CMK (cell line): ENCODE measurements at places on chromosomes 3 and 15.

DNA sequence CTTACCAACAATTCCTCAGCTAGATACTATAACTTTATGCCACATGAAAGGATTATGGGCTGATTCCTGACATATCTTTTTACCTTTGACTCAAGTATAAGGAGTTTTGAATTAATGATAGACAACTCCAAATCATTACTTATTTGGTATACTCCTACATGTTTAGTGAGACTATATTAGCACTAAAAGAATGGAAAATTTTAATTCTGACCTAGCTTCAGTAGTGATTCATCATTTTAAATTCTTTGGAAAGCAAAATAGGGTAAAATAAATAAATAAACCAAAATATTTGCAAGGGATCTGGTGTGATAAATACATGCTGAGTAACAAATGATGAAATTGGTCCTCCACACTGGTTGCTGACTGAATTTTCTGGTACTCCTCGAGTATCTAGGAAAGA is 42.3 kb upstream of the VGLL3 start:
- DNase-seq, result no peak

DNA sequence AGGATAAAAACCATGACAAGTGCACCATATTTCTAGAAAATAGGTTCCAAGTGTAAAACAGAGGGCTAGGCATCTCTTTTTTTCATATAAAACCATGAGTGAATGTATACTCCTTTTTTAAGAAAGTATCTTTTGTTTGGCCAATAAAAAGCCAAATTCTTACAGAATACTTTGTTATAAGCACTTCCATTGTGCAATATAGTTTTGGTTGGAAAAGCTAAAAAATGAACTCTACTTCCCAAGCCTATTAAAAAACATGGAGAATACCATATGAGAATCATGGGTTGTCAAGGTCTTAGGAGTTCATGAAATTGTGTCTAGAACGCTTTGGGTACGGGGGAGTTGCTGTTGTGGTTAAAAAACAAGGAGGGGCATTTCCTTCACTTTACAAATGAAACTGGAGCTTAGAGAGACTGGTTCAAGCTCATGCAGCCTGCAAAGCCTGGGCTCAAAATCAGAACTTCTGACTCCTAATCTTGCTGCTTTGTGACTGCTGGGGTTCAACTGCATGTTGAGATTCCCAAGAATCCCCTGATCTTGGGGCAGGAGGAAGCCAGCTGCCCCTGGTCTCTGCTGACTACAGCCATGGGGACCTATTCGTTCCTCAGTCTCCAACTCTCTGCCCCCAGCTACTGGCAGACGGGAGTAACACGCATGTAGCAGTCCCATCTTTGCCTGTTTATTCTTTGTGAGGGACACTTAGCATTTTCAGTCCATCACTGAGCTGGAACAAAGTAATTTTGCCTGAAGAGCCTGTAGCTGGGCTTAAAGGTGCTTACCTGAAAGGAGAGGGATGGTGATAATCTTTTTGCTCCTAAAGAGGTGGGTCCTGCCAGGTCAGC is 229.1 kb downstream of the CHST2 start:
- DNase-seq, result no peak

- no peak for DNase-seq
Measured at GRCh38 chr3:141313093-141313683, 55.1 kb upstream of the ZBTB38 start.

DNA sequence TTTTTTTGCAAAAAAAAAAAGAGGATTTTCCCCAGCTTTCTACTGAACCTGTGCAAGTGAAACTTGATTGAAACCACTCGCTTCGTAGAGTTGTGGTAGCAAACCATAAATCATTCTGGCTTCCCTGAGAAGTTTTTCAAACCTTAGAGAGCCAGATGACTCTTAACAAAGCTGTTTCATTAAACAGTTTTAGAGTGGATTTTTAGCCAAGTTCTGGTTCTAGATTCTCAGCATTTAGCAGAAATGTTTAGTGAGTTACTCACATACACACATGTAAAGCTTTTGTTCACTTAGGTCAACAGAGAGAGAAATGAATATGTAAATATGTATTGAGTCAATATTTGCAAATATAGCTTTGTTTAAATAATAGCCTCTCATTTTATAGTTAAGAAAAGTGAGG is 18.1 kb upstream of the CCR9 start:
- DNase-seq, result no peak

- no peak for DNase-seq
Measured at GRCh38 chr3:61250784-61251173, 473 bp downstream of the FHIT start.

DNA sequence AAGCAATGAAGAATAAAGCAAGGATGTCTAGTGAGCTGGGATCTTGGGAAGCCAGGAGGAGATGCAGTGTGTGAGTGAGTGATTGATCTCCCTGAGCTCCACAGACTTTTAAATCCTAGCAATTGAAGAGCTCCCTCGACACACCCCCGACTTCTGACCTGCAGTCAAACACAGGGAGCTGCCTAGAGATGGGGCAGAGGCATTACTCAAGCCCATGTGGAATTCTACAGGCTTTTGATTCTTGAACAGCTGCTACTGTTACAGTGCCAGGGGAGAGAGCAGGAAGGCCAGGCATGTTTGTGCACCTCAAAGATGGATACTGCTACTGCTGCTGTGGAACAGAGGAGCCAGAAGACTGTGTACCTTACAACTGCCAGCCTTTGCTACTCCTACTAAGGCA is 1403.1 kb upstream of the ALCAM start:
- no peak for DNase-seq

- no peak for DNase-seq
Measured at GRCh38 chr15:92142242-92143232, 251.1 kb upstream of the ST8SIA2 start.

- DNase-seq, result no peak
Measured at GRCh38 chr3:108527109-108527508, 16.7 kb upstream of the MYH15 start.

- no peak for DNase-seq
Measured at GRCh38 chr15:51382787-51383186, 41.3 kb downstream of the GLDN start.

DNA sequence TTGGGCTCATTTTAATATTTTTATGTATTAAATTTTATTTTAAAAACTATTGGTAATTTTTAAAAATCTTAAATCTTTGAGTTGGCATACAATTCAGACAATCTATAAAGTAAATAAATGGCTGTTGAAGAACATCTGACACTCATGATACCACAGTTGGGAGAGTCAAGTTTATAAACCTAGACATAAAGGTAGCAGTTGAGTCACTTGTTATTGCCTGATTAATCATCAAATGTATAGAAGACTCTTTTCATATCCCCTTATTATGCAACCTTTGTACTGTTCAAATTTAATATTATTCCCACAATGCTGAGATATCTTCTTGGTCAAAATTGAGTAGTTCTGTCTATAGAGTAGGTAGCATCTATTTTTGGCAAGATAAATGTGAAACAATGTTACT is 19.6 kb downstream of the PAQR9 start:
- no peak for DNase-seq

DNA sequence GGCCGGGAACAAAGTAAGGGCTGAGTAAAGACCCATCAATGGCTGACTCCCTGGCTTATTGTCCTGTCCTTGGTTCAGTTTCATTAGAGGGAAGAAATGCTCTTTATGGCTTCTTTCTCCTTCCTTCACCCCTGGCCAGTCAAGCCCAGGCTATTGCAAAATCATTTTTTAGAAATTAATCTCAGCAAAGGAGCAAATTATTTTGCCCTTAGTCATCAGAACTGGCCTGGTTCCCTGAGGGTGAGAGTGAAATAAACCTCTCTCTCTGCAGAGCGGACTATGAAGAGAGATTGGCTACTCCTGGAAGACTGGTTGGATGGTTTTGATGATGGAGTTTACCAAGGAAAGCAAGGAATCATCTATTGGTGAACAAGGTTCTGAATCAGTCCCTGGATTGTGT is 52.7 kb upstream of the OXTR start:
- DNase-seq, result no peak

DNA sequence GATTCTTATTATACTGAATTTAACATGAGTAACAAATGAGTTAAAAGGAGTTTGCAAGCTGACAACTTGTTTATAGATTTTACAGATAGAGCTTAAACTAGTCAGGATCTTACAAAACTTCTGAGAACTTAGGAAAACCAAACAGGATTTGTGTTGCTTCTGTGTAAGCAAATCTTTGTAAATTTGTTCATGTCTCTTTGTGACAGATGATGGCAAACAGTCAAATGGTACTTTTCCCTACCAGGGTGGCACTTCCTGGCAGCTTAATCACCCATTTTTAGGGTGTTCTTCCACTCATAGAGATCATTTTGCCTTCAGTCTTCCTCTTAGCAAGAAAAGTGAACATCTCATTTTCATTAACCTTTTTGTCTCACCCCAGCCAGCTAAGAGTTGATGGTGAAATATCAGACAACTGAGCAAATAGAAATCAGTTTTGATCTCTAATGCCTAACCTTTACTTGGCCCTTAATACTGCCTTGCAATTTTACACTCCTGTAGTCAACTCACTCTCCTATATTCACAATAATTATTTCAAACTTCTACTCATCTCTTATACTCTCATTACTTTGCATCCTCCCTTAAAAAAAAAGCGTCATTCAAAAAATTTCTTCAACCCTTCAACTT is 23.7 kb upstream of the NECTIN3 start:
- DNase-seq, result no peak

- DNase-seq, result no peak
Measured at GRCh38 chr3:74443102-74443501, 171.4 kb downstream of the CNTN3 start.

- DNase-seq, result no peak
Measured at GRCh38 chr15:72375501-72375845, 341 bp downstream of the HEXA start.

- DNase-seq, result no peak
Measured at GRCh38 chr3:143155756-143156155, 36.2 kb downstream of the CHST2 start.

GRCh38 chr3:98398513-98398912 is 8.0 kb downstream of the OR5K3 start:
- DNase-seq, result no peak

GRCh38 chr3:76436894-76437293 is 603.0 kb upstream of the ROBO2 start:
- DNase-seq, result no peak

DNA sequence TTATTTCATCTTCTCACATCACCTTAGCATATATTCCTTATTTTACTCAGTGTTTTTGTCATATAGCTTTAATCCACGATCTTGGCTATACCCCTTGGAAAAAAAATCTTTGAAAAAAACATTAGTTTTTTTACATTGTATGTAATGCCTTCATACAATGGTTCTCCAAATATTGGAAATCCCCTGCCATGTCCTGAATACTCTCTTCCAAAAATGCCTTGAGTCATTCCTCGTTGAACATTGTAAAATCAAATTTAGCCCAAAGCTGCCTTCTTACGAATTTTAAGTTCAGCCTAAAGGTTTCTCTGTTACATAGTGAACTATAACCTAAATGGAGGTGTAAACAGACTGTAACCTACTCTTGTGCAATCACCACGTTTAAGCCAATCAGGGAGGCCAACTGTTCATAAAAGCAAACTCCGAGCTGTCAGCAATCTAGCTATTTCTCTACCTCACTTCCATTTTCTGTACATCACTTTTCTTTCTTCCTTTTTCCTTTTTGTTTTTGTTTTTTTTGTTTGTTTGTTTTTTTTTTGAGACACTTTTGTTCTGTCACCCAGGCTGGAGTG is 140.1 kb downstream of the ANXA2 start:
- no peak for DNase-seq

DNA sequence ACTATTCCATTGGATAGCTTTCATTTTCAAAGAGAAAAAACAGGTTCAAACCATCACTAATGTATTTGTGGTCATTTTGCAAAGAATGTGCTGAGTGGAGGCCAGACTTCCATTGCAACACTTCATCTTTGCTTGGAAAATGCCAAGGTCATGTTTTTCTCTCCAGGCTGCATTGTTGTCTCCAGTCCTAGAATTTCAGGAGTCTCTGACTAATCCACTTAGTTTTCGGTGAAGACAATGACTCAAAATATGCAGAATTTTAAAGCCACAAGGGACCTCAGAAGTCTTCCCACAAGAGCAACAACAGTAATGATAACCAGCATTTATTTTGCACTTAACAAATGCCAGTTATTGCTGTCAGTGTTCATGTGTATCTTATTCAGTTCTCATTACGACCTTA is 277.0 kb downstream of the RYR3 start:
- no peak for DNase-seq

DNA sequence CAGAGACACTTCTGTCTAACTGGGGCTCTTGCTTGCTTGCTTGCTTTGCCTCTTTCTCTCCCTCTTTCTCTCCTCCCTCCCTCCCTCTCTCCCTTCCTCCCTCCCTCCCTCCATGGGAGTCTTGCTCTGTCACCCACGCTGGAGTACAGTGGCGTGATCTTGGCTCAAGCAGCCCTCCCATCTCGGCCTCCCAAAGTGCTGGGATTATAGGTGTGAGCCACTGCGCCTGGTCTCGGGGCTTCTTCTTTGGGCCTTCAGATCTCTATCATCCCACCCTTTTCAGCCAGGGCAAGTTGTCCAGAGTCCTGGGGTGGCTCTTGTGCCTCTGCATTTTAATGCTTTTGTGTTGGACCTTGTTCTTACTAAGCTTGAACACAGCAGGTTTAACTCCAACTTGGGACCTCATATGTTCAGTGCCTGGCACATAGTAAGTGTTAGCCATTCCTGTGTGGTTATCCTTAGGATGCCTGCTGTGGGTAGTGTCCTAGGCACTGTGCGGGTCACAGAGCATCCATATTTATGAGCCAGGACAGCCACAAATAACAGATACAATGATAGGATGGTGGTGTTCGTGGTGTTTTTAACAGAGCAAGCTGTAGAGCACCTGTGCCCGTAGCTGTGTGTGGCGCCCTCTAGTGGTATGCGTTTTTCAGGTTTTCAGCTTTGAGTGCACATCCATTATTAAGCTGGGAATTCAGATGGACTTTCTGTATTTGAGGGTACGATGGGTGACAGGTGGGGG is 75.1 kb downstream of the CCK start:
- peak; percentile 26 for DNase-seq

GRCh38 chr3:71104556-71104955 is 479.0 kb downstream of the FOXP1 start:
- no peak for DNase-seq

DNA sequence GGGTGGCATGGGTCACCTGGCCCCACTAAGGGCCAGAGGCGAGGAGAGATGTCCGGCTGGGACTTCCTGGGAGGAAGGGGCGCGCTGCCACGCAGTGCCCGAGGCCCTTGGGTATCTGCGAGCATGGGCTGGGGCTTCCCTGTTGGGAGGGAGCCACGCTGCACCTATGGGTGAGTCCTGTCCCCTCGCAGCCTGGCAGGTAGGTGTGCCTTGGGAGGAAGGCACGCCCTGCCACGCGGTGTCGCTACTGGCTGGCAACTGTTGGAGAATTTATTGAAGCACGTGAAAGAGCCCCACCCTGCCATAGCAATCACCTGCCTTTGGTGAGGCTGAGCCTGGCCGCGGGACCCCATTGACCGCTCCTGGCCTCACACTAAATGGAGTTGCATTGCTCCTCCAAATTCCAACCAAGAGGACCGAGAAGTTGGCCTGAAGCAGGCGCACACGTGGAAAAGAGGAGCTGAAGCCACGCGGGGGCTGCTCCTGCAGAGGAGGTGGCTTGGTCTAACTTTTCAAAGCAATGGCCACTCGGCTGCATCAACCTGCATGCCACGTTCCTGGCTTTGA is 134.2 kb downstream of the TJP1 start:
- DNase-seq, result no peak

GRCh38 chr15:29596266-29596665 is 226.0 kb downstream of the TJP1 start:
- DNase-seq, result no peak
